ENCODE measurements at places on chromosomes 6 and 20.

DNA sequence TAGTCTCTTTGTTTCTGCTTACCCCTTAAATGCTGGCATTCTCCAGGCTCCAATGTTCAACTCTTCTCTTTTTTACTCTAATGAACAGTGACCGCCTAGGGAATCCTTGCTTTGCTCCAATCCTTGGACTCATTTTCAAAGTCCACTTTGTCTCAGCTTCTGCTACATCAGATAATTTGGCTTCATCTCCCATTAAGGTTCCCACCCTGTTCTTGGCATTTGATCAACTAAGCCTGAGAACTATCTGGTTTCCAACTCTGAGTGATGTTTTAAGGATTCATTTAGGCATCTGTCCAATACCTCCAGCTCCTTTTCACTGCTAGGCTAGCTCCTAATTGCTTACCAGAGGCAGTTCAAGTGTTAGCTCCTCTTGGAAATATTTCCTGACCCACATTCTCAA is 64.9 kb downstream of the ME1 start:
- DNase-seq, result no peak

DNA sequence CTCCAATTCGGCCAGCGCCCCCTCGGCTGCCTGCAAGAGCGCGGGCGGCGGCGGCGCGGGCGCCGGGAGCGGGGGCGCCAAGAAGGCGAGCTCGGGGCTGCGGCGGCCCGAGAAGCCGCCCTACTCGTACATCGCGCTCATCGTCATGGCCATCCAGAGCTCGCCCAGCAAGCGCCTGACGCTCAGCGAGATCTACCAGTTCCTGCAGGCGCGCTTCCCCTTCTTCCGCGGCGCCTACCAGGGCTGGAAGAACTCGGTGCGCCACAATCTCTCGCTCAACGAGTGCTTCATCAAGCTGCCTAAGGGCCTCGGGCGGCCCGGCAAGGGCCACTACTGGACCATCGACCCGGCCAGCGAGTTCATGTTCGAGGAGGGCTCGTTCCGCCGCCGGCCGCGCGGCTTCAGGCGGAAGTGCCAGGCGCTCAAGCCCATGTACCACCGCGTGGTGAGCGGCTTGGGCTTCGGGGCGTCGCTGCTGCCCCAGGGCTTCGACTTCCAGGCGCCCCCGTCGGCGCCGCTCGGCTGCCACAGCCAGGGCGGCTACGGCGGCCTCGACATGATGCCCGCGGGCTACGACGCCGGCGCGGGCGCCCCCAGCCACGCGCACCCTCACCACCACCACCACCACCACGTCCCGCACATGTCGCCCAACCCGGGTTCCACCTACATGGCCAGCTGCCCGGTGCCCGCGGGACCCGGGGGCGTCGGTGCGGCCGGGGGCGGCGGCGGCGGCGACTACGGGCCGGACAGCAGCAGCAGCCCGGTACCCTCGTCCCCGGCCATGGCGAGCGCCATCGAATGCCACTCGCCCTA is 963 bp downstream of the FOXF2 start:
- no peak for DNase-seq

DNA sequence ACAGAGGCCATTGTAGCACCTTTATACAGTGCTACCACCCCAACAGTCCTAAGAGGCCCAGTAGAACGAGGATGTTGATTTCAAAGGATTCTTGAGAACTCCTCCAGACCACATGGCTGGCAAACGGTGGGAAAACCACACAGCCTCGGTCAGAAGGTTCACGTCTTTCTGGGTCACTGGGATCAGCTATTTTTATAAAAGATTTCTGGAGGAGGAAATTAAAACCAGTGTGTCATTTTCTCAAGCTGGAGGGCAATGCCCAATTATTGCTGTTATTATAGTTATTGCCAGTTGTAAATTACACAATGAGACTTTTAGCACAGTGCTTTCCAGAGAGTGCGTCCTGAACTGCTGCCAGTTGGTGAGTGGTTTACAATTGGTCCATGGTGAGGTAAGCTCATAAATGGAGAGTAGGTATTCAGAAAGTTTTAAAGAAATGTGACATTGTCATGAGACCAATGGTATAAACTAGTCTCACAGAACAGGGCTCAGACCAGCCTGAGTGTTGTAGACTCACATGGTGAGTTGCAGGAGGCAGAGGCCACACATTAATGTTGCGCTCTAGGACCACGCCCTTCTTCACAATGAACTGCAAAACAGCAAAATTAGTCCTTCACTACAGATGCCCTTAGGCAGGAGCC is 8.4 kb upstream of the PPP1R14C start:
- DNase-seq, result no peak

DNA sequence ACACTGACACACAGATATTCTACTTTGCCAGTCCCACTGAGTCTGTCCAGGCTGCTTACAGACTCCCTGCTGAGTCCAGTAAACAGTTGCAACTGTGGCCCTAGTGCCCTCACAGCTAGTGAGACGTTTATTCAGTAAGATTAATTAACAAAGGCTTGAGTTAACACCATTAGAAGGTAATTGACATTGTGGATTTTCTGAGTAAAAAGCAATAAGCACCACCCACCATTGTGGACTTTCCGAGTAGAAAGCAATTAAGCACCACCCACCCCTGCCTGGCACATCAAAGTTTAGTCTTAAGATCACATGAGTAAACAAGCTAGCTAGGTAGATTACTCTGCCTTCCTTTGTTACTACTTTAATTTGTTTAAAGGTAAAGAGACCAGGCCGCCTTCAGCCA is 408.6 kb upstream of the IMPG1 start:
- DNase-seq, result no peak

DNA sequence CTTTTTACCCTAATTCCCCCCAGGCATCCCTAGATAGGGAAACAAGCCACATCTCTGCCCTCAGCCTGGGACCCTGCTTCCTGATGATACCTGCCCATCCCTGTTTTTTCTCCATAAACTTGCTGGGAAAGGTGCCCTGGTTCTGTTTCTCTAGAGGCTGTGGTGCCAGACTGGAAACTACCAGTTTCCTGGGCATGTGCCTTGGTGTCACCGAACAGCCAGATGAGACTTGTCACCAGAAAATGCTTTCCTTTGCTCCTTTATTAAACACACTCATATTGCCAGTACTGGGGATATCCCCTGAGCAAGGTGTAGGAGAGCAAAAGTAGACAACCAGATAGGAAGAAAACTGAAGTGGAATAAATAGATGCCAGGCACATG is 16.8 kb downstream of the SRSF3 start:
- DNase-seq, result no peak

GRCh38 chr6:3919130-3919628 is 70.0 kb downstream of the FAM50B start:
- peak; percentile 90 for DNase-seq

DNA sequence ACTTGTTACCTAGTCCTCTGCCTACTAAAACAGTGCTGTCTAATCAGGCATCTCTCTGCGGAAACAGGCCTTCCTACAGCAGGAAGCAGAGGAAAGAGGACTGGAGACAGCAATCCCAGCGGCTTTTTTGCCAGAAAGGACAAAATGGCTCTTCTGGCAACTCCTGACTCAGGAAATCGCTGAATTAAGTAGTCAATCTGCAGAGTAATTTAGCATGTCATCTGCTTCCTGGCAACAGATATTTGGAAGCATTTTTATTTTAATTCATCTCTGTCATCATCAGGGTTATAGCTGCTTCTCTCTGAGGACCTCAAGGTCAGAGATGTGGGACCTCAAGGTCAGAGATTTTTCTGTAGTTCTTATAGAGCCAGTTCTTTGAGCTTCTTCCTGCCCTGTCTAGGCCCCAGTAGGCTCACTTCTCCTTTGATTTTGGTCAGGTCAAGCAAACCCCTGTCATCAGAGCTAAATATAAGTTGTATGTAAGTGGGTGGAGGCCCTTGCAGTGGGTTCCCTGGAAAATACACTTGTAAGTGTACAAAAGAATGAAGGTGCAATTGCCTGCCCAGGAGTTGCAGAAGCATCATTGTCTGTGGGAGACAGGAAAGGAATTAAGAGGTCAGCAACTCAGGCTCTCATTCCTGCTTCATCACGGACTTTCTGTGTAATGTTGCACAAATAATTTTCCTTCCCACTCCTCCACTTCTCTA is 229.4 kb downstream of the ALDH8A1 start:
- DNase-seq, result no peak

- DNase-seq, result no peak
These were observed 381 bp upstream of the BICRAL start for GRCh38 chr6:42781546-42781795.

DNA sequence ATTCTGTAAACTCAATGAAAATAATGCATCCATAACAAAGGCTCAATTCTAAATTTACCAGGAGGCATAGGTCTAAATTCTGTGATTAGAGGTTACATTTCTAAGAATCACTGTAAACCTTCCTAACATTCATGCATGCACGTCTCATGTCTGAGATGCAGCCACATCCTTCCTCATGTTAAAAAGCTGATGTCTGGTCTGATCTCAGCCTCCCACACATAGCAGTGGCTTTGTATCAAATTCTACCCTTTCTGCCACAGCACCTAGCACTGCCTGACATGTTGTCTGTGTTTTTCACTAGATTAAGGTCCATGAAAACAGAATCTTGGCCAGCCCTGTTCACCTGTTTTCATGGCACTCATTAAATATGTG is 171.1 kb downstream of the WDR27 start:
- no peak for DNase-seq

DNA sequence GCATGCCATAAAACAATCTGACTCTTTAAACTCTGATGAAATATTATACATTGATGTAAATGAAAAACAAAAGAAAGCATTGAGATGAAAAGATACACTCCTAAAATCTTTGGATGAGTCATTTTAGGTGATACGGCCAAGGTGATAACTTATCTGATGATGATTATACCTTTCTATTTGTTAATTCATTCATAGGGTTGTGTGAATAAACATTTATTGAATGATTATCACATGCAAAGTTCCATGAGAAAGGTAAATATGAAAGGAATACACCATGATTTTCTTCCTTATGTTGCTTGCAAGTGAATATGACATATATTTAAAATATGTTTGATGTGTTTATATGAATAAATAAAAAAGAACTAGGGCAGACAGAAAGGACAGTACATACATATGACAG is 15.4 kb upstream of the HIVEP1 start:
- no peak for DNase-seq

DNA sequence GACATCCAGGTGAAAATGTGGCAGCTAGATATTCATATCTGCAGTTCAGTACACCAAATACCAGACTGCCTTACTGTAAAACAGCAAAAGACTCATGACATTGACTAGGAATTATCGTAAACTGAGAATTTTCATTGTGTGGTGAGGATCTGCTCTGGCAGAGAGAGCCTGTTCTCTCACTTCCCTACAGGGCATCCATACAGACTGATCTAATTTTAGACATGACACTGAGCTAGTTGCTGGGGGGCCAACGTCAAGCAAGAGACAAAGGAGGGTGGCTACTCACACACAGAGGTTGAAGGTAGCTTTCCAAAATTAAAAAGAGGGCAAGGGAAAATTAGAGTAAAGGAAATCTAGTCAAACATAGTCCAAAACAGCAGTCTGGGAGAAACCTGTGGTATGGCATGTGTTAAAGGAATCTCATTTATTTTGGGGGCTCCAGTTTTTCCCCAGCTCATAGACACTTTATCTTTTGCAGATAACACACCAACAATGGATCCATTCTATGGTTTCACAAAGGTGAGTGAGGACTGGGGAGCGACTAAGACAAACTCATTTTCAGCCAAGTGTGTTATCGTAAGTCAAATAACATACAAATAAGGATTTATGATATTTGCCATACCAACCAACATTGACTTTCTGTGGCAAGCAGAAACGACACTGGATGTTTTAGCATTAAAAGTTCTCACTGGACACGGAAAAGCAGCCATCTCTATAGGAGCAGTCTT is 36.6 kb upstream of the NHSL1 start:
- DNase-seq, result no peak

DNA sequence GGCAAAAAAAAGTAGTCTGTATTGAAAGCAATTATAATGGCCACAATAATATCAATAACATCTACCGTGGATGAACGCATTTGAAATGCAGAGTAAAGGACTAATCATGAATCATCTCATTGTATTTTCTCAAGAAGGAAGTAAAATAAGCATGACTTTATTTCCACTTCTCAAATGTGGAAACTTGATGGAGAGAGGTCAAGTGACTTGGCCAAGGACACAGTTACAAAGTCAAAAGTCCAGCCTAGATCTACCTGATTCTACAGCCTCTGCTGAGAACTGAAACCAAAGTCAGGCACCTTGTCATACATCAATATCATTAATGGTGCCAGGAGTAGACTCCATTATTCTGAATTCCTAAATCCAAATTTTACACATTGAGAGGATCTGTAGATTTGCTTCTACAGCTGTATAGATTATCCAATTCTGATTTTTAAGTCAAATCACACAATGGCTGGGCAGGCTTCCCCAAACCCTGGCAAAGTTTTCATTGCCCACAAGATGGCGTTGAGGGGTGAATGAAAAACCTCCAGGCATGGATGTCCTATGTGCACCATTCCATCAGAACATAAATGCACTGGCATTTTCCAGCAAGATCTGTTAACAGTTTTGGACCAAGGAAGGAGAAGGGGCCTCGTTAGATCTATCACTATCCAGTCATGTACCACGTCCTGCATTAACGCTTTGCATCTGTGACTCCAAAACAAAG is 423.1 kb downstream of the MAFB start:
- DNase-seq, result no peak

DNA sequence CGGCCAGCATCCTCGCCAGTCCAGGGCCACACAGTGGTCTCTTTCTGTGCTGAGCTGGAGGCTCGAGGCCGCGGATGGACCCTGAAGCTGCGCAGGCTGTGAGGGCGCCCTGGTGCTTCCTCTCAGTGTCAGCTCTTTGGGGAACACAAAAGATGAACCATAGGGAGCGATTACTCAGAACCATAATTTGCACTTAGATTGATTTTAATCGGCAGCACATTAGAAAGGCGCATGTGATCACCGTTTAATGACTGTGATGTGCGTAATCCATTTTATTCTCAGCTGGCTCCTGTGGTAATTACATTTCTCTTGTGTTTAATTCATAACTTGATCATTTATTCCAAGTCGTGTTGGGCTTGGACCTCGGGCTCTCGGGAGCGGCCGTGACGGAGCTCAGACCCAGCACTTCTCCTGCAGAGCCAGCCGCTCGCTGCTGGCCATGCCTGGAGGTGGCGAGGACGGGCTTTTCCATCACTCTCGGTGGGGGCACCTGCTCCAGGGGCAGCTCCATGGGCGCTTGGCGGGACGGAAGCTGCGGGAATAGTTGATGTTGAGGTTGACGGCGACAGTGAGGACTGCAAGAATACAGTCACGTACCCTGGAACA is 25.6 kb upstream of the NTSR1 start:
- DNase-seq, result no peak

DNA sequence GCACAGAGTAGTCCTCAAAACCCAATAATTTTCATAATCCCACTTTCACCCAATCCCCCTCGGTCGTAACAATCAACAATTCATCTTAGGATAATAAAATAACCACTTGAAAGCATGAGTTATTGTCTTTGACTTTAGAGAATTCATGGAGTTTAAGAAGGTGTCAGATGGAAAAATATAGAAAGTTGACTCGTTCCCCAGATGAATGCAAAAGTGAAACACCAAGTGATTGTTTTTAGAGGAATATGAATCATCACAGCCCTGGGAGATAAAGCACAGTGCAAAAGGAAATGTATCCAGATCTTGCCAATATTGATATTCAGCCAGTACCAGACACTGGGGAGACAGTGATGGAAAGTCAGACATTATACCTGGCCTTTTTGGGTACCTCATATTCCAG is 860.5 kb downstream of the DHX35 start:
- DNase-seq, result no peak

- DNase-seq, result no peak
These were observed 203.6 kb downstream of the LRFN2 start for GRCh38 chr6:40383348-40384115.

Data from epithelial cell of proximal tubule (primary cell).